Epithelial cell of proximal tubule (primary cell): ENCODE measurements at places on chromosomes 5 and 9. TPM values are rescaled to one million over a fixed set of nuclear protein-coding genes. Genes with fewer than 3 reads are reported as not detected.

The ECM2 gene
- total RNA-seq: not detected in 2 replicates

The HBEGF gene
- total RNA-seq: 25.0 and 25.6 TPM in 2 replicates

The ADGRD2 gene
- total RNA-seq: not detected in 2 replicates

The FOXD4L4 gene
- not detected in 2 replicates for total RNA-seq

The SPINK14 gene
- total RNA-seq: not detected in 2 replicates

The BHMT gene
- total RNA-seq: 1.2 and 1.4 TPM in 2 replicates

The HEMGN gene
- total RNA-seq: not detected in 2 replicates
